Dorsolateral prefrontal cortex (tissue), 122 donors: ENCODE measurements at places on chromosomes 11 and 22. TPM values are rescaled to one million over a fixed set of nuclear protein-coding genes. Genes with fewer than 3 reads are reported as not detected.

Gene LARGE2
- total RNA-seq, result not detected

Gene PHETA2
- 1.9 TPM for total RNA-seq

Gene SLN
- not detected for total RNA-seq

Gene MUC15
- not detected for total RNA-seq

Gene SSTR3
- 15.0 TPM for total RNA-seq

Gene MMP1
- not detected for total RNA-seq

Gene CNTN5
- total RNA-seq, result 25.4 TPM

Gene OR52H1
- not detected for total RNA-seq

Gene DEPDC5
- total RNA-seq, result 64.8 TPM

Gene OR51B5
- total RNA-seq, result 1.5 TPM

Gene OR2AT4
- total RNA-seq, result not detected

GRCh38 chr11:10401696-10402392, 53.2 kb upstream of the AMPD3 start:
- DNase-seq, result no peak

DNA sequence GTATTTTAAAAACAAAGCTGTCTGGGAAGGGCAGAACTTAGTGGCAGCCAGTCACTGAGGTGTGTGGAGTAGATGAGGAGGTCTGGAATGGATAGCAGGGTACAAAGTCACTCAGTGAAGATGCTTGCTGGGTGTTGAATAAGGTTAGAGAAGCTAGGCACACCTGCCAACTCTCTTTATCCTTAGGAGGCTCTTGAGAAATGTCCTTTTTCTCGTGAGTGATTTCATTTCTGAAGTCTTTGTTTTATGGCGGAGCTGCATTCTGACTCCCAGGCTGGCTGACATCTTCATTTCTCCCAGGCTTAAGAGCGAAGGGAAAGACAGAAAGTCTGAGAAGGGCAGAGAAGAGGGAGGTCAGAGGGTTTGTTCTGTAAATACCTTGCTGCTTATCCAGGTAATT, 31.0 kb downstream of the CECR2 start:
- DNase-seq, result no peak

- no peak for DNase-seq
Measured at GRCh38 chr11:61654397-61654829, 25.8 kb upstream of the DAGLA start.

GRCh38 chr22:21612858-21613257, 17.0 kb downstream of the YDJC start:
- DNase-seq, result no peak

DNA sequence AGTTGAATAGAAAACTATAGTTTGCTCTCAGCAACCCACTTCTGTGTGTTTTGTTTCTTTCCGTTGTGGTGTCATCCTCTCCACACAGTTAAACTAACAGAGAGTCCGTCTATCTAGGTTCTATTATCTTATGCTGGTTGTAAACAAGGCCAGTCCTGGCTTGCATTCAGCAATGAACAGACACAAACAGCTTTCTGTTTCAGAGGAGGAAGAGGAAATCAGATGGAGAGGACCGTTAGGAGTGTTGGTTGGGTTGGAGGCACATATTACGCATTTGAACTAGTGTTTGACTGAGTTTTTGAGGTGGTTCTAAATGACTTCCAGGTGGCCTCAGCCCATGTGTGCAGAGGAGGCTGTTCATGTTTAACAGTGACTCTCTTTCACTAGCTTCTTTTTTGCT, 129.5 kb upstream of the SORL1-AS1 start:
- no peak for DNase-seq

- no peak for DNase-seq
Measured at GRCh38 chr11:77101043-77101537, 1.6 kb upstream of the OMP start.

DNA sequence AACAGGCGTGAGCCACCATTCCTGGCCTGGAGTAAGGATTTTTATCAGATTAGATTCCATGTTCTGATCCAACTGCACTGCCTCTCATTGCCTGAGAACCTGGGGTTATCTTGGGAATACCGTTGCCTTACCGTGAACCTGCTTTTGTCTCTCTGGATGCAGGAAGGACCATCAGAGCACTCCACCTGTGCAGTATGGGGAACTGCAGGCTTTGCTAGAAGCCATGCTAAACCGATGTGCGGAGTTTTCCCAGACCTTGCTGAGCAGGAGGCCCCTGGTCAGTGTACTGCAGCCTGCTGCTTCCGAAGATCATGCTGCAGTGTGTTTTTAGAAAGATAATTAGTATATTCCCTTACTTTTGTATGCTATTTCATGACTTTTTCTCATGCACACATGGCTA, 43.6 kb downstream of the MEI1 start:
- no peak for DNase-seq

- no peak for DNase-seq
Measured at GRCh38 chr11:57306161-57306876, 18.4 kb downstream of the TNKS1BP1 start.

DNA sequence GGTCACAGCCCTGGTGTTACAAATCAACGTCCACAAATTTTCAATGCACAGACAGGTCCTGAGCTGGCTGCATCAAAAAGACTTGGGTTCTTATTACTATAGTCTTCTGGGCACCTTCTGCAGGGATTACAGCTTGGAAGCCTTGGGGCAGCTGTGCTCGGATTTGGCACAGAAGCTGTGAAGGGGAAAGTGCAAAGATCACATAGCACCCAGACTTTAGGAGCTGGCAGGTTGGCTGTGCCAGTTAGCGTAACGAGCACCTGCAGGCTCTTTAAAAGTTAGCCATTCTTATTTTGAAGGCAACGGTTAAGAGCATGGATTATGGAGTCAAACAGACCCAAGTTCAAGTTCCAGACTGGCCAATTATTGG, 100.4 kb downstream of the ARL14EP start:
- DNase-seq, result no peak

GRCh38 chr11:116723511-116723910, 49.3 kb downstream of the BUD13 start:
- no peak for DNase-seq

DNA sequence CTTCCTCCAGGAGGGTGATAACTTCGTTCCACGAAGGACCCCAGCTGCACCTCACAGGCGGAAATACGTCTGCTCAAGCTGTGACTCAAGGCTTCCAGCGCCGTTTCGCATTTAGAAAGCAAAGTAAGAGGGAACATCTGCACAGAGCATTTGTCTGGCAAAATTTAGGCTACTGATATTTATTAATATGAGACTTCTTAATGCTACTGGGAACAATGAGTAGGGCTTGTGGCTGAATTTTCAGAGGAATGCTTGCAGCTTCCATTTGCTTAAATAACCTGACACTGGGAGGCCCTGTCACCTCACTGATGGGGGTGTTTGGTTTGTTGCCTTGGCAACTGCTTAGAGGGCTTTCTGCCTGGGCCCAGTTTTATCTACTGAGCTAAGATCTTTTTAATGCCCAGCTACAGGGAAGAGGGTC, 14.7 kb upstream of the ST14 start:
- no peak for DNase-seq

DNA sequence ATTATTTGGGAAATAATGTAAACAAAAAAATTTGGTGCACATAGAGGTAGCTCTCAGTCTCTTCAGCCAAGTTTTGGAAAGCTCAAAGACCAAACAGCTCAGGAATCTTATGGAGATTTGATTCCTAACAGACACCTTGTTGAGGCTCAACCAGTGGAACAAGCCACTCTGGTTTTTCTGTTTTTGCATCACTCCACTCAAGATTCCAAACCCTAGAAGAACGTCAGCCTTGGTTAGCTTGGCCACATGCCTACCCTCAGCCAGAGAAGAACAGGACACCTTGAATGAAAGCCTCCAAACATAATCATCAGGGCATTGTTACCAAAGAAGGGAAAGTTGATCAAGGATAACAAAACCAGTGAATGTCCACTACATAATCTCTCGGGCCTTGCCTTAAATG, 3.8 kb upstream of the SMCO4 start:
- DNase-seq, result no peak

DNA sequence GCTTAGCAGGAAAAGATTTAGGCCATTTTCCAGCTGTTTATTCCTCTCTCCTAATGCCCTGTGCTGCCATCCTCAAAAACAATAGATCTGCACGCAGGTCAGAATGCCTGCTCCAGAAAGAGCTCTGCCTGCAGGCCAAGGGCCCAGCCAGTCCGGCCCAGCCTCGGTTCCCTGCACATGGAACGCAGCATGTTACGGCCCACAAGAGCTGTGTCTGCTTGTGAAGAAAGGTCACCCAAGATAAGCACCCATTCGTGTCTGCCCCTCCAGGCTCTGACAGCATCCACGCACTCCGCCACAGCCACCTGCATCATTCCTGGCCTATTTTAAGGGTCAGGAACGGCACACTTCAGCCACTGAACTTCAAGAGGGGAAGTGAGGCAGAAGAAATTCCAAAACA, 152.2 kb downstream of the SPATA19 start:
- DNase-seq, result no peak
